ENCODE measurements at places on chromosomes 4 and X.

GRCh38 chr4:101280866-101281600 is 66.3 kb downstream of the PPP3CA start:
- no peak for DNase-seq

DNA sequence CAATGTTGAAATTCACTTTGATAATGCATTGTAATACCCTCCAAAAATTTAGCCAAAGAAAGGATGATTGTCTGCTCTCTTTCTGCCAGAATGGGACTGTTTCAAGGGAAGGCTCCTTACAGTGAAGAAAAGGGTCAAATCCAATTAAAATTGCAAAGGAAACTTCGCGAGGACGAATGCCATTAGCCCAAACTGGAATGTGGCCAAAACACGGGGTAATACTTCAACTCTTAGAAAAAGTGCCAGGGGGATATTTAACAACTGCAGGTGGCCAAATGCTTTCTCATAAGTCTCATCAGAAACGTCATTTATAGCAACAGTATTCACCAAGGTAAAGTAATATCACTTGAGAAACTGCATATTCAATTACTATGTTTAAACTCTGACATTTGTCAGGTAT is 29.0 kb downstream of the NKX3-2 start:
- DNase-seq: no peak

GRCh38 chr4:81519856-81520255 is 48.1 kb upstream of the RASGEF1B start:
- DNase-seq: no peak

DNA sequence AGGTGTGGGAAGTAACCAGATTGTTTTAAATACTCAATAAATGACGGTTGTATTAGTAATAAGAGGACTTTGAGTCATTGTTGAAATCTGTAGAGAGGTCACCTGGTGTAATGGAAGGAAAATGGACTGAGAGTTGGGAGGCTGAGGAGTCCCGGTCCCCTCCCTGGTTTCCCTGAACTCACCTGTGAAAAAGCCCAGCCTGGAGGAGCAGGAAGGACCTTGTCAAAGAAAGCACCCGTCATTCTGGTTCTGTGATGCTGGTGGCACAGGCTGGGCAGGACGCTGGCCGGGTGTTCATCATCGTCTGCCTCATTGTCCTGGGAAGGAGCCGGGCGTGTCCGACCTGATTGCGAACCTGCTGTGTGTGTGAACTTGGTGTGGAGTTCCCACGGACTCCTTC is 70.8 kb downstream of the SORCS2 start:
- no peak for DNase-seq

DNA sequence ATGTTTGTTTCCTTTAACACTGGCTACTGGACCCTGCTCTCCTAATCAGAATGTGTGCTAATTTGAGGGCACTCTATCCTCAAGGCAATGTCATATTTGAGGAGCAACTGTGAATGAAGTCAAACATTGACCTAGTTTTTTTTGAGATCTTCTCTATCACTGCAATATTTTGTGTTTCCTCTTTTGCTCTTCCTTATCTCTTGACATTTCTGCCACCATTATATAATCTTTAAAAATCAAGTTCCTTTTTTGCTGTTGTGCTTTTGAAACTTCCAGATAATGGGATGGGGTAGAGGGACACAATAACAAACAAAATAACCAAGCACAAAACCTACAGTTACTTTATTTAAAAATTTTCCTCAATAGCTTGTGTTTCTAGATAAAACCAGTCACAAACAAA is 7.4 kb upstream of the WDFY3 start:
- no peak for DNase-seq
